ENCODE measurements at places on chromosomes 4 and X. TPM values are rescaled to one million over a fixed set of nuclear protein-coding genes. Genes with fewer than 3 reads are reported as not detected.

CXCL10 gene
- 1.8 TPM for total RNA-seq

STK32B gene
- 0.50 TPM for total RNA-seq

ARL9 gene
- total RNA-seq, result 0.17 TPM

ENPP6 gene
- 0.33 TPM for total RNA-seq

TNIP3 gene
- total RNA-seq, result 0.17 TPM
